ENCODE measurements at places on chromosomes 2 and 18.

DNA sequence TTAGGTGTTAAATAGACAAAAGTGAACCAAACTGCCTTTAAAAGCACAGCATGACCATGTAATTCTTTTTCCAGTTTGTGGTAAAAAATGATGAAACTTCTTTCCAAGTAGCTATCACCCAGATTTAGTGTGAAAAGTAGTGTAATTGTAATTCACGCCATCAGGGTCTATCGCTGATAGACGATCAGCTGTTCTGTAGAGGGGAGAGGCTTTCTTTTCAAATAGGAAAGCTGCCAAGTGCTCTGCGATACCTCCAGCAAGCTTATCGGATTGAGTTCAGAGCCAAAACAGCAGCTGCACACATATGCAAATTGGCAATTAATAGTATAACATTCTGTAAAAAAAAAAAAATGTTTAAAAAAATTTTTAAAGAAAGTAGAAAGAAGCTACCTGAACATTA lies 61.9 kb upstream of the PSMD14 start:
- no peak for DNase-seq

GRCh38 chr2:168087401-168087800 lies 160.0 kb downstream of the STK39 start:
- no peak for DNase-seq

GRCh38 chr2:163934131-163934530 lies 198.3 kb upstream of the FIGN start:
- DNase-seq = no peak

- DNase-seq = no peak
These were observed 34.8 kb upstream of the RND3 start for GRCh38 chr2:150522269-150522668.

DNA sequence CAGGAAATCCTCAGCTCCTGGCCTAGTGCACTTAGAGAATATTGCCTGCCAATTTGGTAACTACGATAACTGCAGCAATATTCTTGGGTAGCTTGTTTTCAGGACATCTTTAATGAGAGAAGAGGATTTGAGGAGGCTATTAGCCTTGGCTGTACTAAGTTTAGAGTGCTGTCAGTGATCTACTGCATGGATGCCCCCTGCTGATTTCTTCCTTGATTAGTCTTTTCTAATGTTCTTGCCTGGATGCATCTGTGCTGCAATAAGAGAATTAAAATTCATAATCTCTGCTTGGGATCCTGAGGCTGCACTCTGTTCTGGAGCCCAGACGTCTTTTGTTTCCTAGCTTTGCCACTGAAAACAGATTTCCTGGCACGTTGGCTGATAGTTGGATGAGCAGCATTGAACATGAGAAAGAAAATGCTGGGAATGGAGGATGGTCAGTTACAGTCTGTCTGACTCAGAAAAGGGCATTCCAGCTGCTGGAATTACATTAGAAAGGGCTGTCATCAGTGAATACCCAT lies 115.4 kb downstream of the CCDC85A start:
- DNase-seq = no peak

- no peak for DNase-seq
These were observed 121.0 kb downstream of the TFCP2L1 start for GRCh38 chr2:121164042-121164441.

- no peak for DNase-seq
These were observed 59.9 kb upstream of the PEX13 start for GRCh38 chr2:60957643-60958042.

- DNase-seq = peak; percentile 82
These were observed 46.6 kb upstream of the HNRNPA3 start for GRCh38 chr2:177165721-177166711.

Data from MM.1S (cell line).